ENCODE measurements at places on chromosomes 3 and 15.

- no peak for DNase-seq
Measured at GRCh38 chr3:33956206-33956605, 157.8 kb downstream of the PDCD6IP start.

GRCh38 chr3:99579246-99579645 lies 59.1 kb upstream of the COL8A1 start:
- DNase-seq: no peak

DNA sequence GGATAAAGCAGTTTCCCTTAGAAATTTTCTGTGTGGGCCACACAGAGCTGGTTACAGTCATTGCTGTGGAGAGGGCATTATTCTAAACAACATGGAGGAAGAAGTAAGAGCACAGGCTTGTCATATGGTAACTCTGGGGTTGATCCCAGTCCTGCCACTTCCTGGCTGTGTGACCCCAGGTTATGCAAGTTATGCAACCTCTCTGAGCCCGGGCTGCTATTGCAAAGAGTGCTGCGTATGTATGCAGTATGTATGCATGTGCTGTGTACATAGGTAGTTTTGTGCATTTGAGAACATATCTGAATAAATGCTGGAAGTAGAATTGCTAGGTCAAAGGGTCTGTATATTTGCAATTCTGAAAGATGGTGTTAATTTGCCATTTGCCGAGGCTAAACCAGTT lies 9.2 kb downstream of the SPSB4 start:
- DNase-seq: no peak

DNA sequence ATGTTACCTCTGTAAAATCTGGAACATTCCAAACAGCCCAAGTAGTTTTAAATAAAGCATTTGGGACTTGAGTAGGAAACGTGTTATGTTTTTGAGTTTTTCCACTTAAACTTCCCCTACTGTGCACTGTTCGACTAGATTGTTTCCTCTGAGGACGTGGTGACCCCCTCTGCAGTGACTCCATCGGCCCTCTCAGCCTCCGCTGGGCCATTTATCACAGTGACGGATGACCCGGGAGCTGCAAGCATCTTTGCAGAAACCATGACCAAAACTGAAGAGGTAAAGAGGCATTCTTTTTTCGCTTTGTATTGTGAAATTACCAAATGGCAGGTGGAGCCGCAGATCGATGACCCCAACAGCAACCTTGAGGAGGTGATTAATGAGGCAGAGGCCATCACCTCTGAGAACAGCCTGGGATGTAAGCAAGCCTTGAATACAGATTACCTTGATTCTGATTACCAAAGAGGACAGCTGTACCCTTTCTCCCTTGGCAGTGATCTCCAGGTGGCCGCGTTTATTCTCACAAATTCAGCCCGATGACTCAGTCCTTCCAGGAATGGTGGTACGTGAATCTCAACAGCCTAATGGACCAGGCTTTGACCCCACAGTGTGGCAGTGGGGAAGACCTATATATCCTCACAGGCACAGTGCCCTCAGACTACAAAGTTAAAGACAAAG lies 79.1 kb upstream of the FAN1 start:
- no peak for DNase-seq

- DNase-seq: peak; percentile 55
Measured at GRCh38 chr15:76996526-76997401, 1.8 kb downstream of the PSTPIP1 start.

- DNase-seq: no peak
Measured at GRCh38 chr15:53323191-53323590, 436.3 kb downstream of the WDR72 start.

DNA sequence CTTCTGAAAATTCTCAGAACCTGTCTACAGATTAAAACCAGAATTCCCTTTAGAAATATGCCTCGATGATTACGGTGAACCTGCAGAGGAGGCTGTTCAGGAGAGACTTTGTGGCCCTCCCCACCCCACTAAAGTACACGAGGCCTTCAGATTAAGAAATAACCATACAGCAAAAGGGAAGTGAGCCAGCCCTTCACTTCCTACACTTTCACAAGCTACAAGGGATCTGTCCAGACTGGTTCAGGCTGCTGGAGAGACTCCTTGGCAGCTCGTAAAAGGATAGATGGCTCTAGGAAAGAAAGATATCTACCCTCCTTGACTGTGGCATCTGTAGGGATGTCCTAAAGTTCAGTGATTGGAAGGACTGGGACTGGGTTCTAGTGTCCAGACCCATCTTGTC lies 102.6 kb downstream of the ALDH1A2 start:
- no peak for DNase-seq

GRCh38 chr15:69154684-69155083 lies 5.8 kb upstream of the GLCE start:
- no peak for DNase-seq

Data from activated CD4-positive, alpha-beta T cell treated with anti-CD3 and anti-CD28 coated beads, Interleukin-2, amount 50 U/mL, for 1 hour (primary cell).